Chondrocyte (in vitro differentiated cells): ENCODE measurements at places on chromosomes 2 and 18. TPM values are rescaled to one million over a fixed set of nuclear protein-coding genes. Genes with fewer than 3 reads are reported as not detected.

CFAP221 gene
- 0.45 to 0.65 TPM (median 0.46 TPM) in 3 replicates for total RNA-seq

HOXD13 gene
- not detected in 3 replicates for total RNA-seq

DNA sequence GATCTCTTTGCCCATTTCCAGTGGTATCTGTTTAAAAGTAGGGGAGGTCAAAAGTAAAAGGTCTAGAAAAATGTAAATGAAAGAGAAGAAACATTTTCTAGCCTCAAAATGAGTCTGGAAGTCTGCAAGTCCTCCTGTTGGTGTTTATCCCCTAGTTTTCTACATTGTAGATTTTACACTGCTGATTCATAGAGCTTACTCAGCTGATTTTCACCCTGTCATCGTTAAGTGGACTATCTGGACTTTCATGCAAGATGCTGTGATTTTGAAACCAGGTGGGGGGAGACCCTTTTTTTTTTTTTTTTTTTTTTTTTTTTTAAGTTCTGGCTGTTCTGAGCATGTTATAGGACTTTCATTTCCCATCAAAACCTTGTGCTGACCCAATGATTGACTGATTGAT, 10.3 kb downstream of the HOXD3 start:
- peaks cover 5% of the 10 kb centered on the region for H3K36me3 ChIP-seq
- no peaks in the 10 kb centered on the region for H3K4me1 ChIP-seq
- H3K27ac ChIP-seq, result no peak overlapping the region

DNA sequence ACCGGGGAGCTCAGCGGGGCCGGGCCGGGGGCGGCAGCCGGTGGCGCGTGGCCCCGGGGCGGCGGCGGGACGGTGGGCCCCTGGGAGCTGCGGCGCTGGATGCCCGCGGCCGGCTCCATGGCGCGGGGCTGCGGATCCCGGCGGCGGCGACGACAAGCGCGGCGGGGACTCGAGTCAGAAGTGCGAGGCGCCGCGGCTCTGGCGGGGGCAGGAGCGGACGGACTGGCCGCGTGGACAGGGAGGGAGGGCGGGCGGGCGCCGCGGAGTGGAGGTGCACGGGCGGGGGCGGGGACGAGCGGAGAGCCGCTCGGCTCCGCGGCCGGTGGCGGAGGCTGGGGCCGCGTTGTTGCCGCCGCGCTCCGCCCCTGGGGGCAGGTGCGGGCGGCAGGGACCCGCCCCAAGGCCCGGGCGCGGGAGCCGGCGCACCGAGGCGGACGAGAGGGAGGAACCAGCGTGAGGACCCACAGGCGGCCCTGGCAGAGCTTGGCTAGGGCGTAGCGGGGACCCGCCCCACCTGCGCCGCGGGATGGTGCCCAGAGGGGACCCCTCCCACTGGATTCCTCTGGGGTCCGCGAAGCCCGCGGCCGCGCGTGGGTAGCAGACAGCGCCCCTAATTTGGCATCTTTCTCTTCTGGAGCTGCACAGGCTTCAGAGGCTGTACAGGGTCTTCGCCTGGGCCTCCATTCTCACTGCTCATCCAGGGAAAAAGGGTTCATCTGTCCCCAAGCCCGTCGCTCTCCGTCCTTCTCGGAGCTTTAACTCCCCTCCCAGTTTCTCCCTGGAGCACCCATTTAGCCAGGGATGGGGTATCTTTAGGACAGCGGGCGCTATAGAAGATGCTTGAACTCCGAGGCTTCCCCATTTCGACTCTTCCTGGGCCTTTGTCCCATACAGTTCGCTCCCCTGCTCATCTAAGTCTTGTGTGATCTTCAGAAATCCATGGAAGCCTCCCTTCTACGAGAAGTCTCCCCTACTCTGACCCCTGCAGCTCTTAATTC, at the start of gene TMEM163:
TSS of gene TMEM163 (minus strand) at position 184 of the 998 bp plus-strand sequence.
- no peak within 1 kb of the TSS for H3K27ac ChIP-seq
- peaks cover 1% of the 10 kb centered on the region for H3K36me3 ChIP-seq
- H3K4me1 ChIP-seq, result peaks cover 10% of the 10 kb centered on the region
- peak within 1 kb of the TSS; percentile 70 for H3K4me3 ChIP-seq

- no peak overlapping the region for H3K4me3 ChIP-seq
- H3K4me1 ChIP-seq, result no peaks in the 10 kb centered on the region
- H3K36me3 ChIP-seq, result no peaks in the 10 kb centered on the region
- H3K27ac ChIP-seq, result no peak overlapping the region
Measured at GRCh38 chr2:225156853-225157451, 114.7 kb upstream of the DOCK10 start.

- H3K36me3 ChIP-seq, result peaks cover 18% of the 10 kb centered on the region
- no peak overlapping the region for H3K4me3 ChIP-seq
- no peaks in the 10 kb centered on the region for H3K27me3 ChIP-seq
- H3K27ac ChIP-seq, result no peak overlapping the region
- H3K4me1 ChIP-seq, result no peaks in the 10 kb centered on the region
Measured at GRCh38 chr2:216233281-216233995, 124.3 kb downstream of the XRCC5 start.

GRCh38 chr2:203498161-203498560, 36.9 kb downstream of the RAPH1 start:
- H3K4me1 ChIP-seq, result peaks cover 54% of the 10 kb centered on the region
- H3K36me3 ChIP-seq, result peaks cover 10% of the 10 kb centered on the region
